Left cardiac atrium (tissue), 4 donors: ENCODE measurements at places on chromosomes 6 and 20. TPM values are rescaled to one million over a fixed set of nuclear protein-coding genes. Genes with fewer than 3 reads are reported as not detected.

- no peak for DNase-seq
These were observed 903.4 kb upstream of the FLRT3 start for GRCh38 chr20:15240801-15241200.

DNA sequence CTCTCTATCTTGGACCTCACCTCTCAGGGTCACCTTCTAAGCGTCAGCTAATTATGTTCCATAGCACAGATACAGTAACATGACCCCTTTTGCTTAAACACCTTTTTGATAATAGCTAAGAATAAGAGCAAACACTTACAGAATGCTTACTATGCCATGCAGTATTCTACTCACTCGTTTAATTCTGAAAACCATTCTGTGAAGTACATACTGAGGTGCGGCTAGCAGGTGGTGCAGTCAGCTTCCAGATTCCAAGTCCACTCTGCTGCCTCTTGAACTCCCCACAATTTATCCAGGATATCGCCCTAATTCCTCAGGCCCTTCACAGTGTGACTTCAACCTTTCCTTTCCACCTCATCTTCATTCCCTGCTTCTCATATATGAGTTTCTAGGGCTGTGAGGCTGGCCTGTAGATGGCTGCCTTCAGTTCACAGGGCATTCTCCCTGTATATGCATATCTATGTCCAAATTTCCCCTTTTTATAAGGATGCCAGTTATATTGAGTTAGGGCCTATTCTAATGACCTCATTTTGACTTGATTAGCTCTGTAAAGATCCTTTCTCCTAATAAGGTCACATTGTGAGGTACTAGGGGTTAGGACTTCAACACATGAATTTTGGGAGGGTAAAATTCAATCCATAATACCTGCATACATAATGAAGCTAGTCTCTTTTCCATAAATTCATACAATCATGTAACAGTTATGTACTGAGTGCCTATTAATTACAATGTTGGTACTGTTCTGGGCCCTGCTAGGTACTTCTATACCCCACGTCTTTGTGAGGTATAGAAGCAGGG, 130.1 kb downstream of the PDSS2 start:
- no peak for DNase-seq

DNA sequence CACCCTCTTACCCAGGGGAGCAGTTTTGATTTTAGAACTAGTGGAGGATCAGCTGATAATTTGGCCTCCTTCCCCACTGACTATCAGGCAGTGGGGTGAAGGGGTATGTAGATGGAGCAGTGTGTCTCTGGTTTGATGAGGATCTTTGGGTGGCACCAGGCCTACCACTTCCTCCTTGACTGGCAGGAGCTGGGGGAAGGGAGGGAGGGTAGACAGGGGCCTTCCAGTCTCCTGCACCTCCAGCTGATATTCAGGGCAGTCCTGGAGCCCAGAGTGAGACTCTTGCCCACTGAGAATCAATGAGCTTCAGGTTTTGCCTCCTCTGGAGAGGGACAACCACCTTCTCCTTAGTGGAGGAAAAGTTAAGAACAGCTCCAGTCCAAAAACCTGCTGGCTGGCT, 3.2 kb downstream of the DEF6 start:
- no peak for DNase-seq

DNA sequence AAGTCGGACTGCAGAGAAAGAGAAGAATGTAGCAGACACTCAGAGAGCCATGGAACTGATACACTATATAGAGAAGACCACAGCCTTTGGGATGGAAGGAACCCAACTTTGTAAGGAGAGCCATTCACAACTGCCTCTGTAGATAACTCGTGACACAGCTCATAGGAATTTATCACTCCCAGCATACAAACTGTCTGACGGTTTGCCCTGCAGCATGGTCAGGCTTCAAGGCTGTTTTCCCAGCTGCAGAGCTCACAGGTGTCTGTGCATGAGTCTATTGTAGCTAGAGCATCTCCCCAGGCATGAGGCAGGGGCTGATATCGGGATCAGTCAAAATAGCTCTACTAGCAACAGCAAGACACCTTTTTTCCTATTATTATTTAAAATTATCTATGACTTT, 130.5 kb upstream of the DTNBP1 start:
- no peak for DNase-seq

DNA sequence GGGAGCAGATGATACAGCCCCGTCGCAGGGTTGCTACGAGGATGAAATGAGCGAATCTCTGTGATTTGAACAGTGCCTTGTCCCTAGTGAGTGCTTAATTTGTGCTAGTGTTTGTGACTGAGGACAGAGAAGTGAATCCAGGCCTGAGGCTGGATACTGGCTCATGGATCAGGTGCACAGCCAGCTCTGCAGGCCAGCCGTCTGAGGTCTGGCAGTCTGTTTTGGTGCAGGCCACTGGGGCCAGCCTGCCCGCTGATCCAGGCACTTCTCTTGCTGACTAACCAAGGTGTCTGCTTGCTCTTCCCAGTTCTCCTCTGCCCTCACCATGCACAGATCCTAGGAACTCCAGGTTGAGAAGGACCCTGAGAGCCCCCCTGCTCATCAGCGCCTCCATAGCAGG, 181.0 kb downstream of the LRFN2 start:
- no peak for DNase-seq

The CLVS2 gene
- total RNA-seq = not detected

The DDX39B gene
- total RNA-seq = 224 TPM

The ELOVL4 gene
- total RNA-seq = 0.58 TPM

The PNLDC1 gene
- not detected for total RNA-seq

DNA sequence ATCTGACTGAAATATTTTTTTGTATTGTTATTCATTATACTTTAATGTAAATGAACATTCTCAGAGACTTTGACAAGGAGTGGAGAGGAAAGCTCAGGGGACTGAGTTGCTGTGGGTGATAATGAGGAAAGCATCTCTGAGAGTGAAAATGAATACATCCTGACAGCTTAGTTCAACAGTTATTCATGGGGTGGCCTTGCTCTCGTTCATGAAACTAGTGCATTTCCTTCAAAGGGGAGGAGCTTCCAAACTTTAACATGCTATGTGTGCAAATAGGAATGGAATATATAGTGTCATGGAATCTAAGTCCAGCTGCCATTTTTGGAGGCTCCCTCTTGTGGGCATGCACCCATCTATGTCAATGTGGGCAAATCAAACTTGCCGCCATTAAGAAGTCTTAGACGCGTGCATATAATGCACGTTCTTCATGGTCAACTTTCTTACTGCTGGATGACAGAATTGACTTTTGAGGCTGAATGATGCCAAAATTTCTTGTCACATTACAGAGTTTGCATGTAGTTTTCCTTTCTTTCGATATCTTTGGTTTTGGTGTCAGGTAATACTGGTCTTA, 124.3 kb upstream of the TMEM170B start:
- no peak for DNase-seq

- no peak for DNase-seq
These were observed 80.7 kb upstream of the CCDC167 start for GRCh38 chr6:37580176-37580955.

GRCh38 chr20:62288535-62289105, 14.2 kb upstream of the ADRM1 start:
- DNase-seq = no peak

- DNase-seq = no peak
These were observed 40.8 kb downstream of the ZFAND3 start for GRCh38 chr6:37860226-37860839.

DNA sequence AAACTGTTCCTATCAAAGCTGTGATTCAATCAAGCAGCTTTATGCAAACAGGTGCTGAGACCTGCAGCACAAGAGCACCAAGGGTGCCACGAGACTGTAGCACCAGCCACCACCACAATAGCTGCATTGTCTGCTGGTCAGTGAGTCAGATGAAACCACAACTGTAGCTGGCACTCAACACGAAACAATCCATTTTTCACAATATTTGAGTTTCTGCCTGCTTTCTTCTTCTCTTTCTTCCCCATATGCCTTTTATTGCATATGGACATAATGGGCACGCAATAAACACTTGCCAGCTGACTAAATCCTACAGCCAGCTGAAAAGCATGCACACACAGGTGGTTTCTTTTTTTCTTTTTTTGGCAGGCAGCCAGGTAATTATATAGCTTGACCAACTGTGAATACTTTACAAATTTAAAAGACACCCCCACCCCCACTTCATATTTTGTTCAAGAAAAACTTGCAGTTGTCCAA, 16.6 kb downstream of the SLC2A12 start:
- DNase-seq = no peak

DNA sequence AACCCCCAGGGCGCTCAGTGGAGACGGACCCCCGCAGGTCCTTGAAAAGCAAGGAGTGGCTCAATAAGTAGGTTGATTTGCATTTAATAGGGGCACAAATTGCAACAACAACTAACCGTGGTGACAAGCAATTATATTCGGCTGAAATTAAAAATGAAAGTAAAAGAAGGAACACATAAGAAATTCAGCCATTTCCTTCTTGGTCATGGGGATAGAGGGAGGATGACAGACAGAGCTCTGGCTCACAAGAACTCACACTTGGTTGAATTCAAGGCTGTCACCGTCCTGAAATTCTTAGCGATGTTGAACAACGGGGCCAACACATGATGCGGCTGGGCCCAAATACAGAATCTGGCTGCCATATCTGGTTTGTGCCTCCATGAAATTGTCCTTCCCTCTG, 129.0 kb downstream of the EDN3 start:
- no peak for DNase-seq

- no peak for DNase-seq
These were observed 45.6 kb downstream of the EDN1 start for GRCh38 chr6:12335717-12336116.

GRCh38 chr6:98041921-98042320, 758.9 kb upstream of the MMS22L start:
- DNase-seq = no peak

DNA sequence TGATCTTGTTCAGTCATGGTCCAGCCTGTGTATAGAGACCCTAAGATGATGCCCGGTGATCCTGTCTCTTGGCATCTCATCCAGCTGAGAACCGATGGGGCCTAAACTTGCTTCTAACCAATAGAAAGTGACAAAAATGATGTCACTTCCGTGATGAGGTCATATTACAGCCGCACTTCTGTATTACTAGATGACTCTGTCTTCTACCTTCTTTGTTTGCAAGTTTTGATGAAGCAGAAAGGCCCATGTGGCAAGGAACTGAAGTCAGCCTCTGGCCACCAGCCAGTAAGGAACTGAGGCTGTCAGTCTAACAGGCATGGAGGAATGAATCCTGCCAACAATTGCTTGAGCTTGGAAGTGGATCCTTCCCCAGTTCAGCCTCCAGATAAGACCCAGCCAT, 32.8 kb upstream of the HLA-C start:
- DNase-seq = peak; percentile 34

The KHDRBS2 gene
- 0.12 TPM for total RNA-seq

The HDDC2 gene
- total RNA-seq = 78.1 TPM

The HLA-DRB1 gene
- 45.9 TPM for total RNA-seq

- no peak for DNase-seq
These were observed 200.0 kb upstream of the SULF2 start for GRCh38 chr20:47985092-47985850.

DNA sequence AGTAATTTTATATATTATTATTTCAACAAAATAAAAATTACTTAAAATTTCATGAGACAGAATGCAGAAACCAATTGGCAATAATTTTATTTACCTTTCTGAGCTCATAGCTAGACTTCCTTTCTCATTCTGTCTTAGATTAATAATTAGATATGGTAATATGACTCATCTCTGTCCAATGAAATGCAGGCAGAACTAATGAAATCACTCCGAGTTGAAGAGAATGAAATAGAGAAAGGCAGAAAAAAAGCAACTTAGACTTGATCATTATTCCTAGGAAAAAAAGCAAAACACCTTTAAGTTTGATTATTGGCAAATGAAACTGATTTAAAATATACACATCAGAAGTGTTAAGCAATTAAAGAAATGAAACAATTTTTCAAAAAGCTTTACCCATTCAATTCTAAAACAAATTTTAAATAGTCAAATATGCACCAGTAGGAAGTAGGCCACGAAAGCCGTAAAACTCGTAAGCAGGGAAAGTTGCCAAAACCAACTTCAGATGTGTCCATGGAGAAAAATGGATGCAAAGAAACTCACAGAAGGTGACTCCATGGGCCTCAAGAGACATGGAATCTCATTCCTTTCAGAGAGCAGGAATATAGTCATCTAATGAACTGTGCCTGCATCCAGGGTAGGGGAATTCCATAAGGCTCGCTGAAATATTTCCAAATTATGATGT, 293.8 kb upstream of the RGS17 start:
- no peak for DNase-seq

DNA sequence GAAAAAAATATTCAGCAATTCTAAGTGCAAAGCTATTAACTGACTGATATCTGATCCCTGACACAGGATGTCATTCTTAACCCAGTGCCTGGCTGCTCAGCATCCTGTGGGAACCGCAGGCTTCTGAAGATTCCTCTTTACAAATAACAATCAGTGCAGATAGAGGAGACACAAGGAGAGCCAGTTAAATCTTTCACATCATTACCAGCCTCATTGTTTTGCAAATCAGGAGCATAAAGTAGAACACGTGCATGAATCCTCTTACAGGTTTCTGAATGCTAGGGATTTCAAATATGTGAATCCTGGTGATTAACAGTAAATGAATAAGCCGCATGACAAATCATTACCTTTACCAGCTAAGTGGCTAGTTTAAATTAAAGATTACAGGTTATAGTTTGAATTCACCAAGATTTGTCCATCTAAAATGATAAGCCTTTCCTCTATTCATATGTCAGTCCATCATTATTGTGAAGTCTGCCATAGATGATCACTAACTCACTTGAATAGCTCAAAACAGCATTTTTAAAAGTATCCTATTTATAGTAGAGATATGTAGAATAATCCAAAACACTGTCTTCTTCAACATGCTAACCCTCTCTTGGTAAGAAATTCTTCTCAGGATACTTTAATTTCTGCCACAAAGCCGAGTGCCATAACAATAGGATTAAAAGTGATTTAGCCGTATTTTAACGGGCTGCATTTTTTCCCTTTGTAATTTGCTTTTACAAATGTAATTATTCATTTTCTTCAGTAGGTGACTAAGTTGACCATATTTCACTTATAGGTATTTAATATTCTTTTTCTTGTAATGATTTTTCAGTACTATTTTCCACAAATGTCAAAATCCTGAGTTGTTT, 367.3 kb upstream of the EPHA7 start:
- no peak for DNase-seq

The FLRT3 gene
- 2.4 TPM for total RNA-seq

- peak; percentile 24 for DNase-seq
These were observed 29.5 kb downstream of the TOP1 start for GRCh38 chr20:41057999-41058673.

The PRPF6 gene
- 38.8 TPM for total RNA-seq

The EPPIN gene
- not detected for total RNA-seq

- no peak for DNase-seq
These were observed 62.5 kb upstream of the TIAM2 start for GRCh38 chr6:154932515-154933027.

- no peak for DNase-seq
These were observed 447.2 kb downstream of the FRK start for GRCh38 chr6:115613488-115613887.

DNA sequence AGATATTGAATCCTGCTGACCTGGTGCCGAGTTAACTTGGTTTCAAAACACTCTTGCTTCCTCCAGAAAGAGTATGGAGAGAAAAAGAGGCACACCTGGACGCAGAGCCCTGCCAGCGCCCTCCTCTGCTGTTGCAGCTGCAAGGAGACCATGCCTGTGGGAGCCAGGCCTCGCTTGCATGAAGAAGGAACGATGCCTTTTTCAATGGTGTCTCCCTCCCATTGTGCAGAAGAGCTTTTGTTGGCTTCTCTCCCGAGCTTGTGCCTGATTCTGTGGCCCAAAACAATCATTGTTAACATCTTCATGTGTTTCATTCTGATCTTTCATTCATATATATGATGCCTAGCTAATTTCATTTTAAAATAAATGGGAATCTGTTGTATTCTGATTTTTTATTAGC, 98.1 kb downstream of the FAM120B start:
- DNase-seq = no peak

GRCh38 chr6:168124921-168125320, 45.9 kb upstream of the FRMD1 start:
- DNase-seq = no peak

- no peak for DNase-seq
These were observed 40.0 kb downstream of the KATNA1 start for GRCh38 chr6:149608381-149608982.
